ENCODE measurements at places on chromosomes 6 and 20.

DNA sequence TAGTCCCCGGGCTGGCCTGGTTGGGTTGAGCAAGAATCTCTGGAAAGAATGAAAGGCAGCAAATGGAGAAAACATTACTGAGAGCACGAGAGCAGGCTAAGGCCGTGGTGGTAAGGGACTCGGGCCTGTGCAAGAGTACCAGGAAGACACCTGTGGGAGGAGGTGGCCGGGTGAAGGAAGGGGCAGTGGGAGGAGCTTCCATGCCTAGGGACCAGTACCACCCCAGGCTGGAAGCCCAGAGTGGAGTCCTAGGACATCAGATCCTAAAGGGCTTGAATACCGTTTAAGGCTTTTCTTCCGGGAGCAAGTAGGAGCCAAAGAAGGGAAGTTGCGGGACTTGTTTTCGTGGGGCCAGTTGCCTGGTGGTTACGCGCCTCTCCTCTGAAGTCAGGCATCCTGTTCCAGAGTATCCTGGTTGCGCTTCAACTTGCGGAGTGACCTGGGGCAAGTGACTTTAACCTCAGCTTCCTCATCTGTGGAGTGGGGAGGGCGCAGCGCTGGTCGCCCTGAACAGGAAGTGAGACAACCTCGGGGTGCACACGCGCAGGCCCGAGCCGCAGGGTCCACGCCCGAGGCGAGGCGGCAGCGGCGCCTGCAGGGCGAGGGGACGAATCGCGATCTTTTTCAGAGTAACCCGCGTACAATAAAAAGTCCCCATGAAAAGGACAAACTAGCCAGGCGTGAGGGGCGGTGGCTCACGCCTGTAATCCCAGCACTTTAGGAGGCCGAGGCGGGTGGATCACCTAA is 1.1 kb upstream of the TPD52L2 start:
- H3K4me1 ChIP-seq: peaks cover 25% of the 10 kb centered on the region
- peak overlapping the region; percentile 100 for H3K27ac ChIP-seq
- no peaks in the 10 kb centered on the region for H3K27me3 ChIP-seq
- peaks cover 30% of the 10 kb centered on the region for H3K36me3 ChIP-seq
- peak; percentile 95 for DNase-seq

DNA sequence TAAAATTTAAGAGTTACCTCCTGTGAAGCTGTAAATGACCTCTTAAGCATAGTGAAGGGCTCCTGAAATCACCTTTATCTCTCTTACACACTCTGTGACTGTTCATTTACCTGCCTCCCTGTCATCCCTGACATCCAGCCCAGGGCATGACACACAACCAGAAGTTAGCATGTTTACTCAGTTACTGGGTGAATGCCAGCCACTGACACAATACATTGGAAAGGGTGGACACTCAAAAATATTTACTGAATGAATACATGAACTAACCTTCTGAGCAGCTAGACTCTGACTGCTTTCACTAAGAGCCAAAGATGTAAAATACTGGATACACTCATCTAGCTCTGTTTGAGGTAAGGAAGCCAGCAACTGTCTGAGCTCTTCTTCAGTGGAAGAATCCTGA is 25.3 kb downstream of the SERAC1 start:
- no peaks in the 10 kb centered on the region for H3K27me3 ChIP-seq
- H3K4me1 ChIP-seq: peaks cover 3% of the 10 kb centered on the region
- DNase-seq: no peak
- no peak overlapping the region for H3K27ac ChIP-seq
- H3K36me3 ChIP-seq: peaks cover 31% of the 10 kb centered on the region
- H3K4me3 ChIP-seq: no peak overlapping the region

GRCh38 chr6:164346631-164347030 is 932.1 kb downstream of the QKI start:
- no peaks in the 10 kb centered on the region for H3K27me3 ChIP-seq
- H3K4me3 ChIP-seq: no peak overlapping the region

GRCh38 chr6:44439270-44440045 is 52.0 kb downstream of the CDC5L start:
- peaks cover 4% of the 10 kb centered on the region for H3K4me1 ChIP-seq
- no peak for DNase-seq
- H3K4me3 ChIP-seq: no peak overlapping the region
- no peaks in the 10 kb centered on the region for H3K27me3 ChIP-seq
- H3K36me3 ChIP-seq: peaks cover 64% of the 10 kb centered on the region
- no peak overlapping the region for H3K27ac ChIP-seq

GRCh38 chr6:119891644-119892043 is 542.1 kb upstream of the MAN1A1 start:
- no peak overlapping the region for H3K27ac ChIP-seq
- no peaks in the 10 kb centered on the region for H3K27me3 ChIP-seq
- H3K4me3 ChIP-seq: no peak overlapping the region
- H3K36me3 ChIP-seq: no peaks in the 10 kb centered on the region
- no peak for DNase-seq

- H3K4me3 ChIP-seq: no peak overlapping the region
- peaks cover 4% of the 10 kb centered on the region for H3K4me1 ChIP-seq
- no peaks in the 10 kb centered on the region for H3K36me3 ChIP-seq
- no peak for DNase-seq
- H3K27ac ChIP-seq: no peak overlapping the region
These were observed 40.0 kb downstream of the CPXM1 start for GRCh38 chr20:2760297-2760951.

DNA sequence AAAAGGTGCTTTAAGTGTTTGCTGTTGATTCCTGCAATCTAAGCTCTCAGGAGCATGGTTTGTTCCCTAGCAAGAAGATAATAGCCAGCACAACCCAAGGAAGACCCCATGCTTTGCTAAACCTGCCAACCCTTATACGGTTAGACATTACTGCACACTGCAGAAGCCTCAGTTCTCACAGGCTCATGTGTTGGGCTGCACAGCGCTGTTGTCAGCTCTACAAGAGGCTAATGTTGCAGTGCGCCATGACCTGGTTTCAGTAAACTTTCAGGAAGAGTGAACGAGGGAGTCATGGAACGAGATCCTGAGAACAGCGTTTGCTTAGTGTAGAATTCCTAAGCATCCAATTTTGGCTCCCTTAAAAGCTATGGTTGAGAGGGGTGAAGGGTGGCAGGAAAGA is 218.5 kb downstream of the ARHGAP18 start:
- DNase-seq: peak; percentile 62
- H3K4me3 ChIP-seq: peak overlapping the region; percentile 84
- H3K4me1 ChIP-seq: peaks cover 60% of the 10 kb centered on the region
- H3K27me3 ChIP-seq: no peaks in the 10 kb centered on the region

GRCh38 chr20:49156481-49156880 is 31.7 kb downstream of the STAU1 start:
- peaks cover 32% of the 10 kb centered on the region for H3K4me1 ChIP-seq
- H3K36me3 ChIP-seq: peaks cover 40% of the 10 kb centered on the region
- no peak overlapping the region for H3K4me3 ChIP-seq
- no peak for DNase-seq

DNA sequence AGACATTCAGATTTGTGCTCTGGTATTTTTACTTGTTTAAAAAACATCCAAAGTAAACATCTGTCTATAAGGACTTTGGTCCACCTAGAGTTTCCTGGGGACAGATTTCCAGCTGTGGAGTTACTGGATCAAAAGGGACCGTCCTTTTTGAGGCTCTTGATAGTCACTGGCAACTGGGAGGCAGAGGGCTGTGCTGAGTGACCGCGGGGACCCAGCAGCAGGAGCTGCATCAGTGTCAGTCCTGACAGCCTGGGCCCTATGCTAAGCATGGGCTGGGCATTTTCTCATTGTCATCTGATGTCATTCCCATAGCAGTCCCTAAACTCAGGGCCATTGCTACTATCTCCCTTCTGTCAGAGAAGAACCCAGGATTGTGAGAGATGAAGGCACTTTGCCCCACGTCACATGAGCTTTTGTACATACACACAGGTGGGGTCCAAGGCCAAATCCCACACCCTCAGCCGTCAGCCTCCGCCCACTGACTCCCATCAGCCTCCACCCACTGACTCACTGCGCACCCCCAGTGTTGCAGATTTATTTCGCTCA is 293.8 kb downstream of the TAF4 start:
- DNase-seq: no peak
- H3K27ac ChIP-seq: no peak overlapping the region
- no peaks in the 10 kb centered on the region for H3K4me1 ChIP-seq
- no peaks in the 10 kb centered on the region for H3K36me3 ChIP-seq

DNA sequence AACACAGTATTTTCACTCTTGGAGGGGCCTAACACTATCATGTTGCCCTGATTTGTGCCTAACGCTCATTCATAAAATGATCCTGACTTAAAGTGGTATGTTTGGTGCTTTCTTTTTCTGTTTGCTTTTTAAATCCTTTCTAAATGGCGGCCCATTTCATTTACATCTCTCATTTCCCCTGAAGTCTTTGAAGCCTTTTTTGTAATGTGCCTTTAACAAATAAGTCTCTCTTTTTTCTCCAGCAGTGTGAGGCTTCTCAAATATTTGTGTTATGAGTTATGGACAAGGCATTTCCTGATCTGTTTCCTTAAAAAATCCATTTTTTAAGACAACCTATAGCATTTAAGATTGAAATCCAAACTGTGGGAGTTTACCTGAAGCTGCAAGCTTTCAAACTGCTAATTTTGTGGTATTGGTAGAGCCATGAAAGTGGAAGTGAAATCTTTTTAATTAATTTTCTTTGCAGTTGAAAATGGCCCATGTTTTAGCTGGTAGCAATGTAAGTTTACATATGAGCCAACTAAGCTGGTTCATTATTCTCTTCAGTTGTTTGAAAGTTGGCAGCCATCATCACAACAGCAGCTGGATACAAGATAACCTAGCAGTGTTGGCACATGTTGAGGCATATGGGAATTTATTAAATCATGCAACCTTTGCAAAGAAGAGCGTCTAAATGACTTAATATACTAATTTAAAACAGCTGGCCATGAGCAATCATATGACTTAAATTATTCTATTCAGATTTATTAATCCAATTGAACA is 469.7 kb downstream of the CDKAL1 start:
- no peak for DNase-seq
- H3K36me3 ChIP-seq: peaks cover 13% of the 10 kb centered on the region
- no peaks in the 10 kb centered on the region for H3K27me3 ChIP-seq

- H3K4me1 ChIP-seq: no peaks in the 10 kb centered on the region
- H3K27me3 ChIP-seq: peaks cover 2% of the 10 kb centered on the region
- no peaks in the 10 kb centered on the region for H3K36me3 ChIP-seq
- no peak for DNase-seq
- H3K27ac ChIP-seq: no peak overlapping the region
- H3K4me3 ChIP-seq: no peak overlapping the region
These were observed 9.5 kb upstream of the DST start for GRCh38 chr6:56652231-56652630.

GRCh38 chr6:101980924-101981323 is 587.4 kb downstream of the GRIK2 start:
- DNase-seq: no peak
- H3K36me3 ChIP-seq: no peaks in the 10 kb centered on the region
- H3K27me3 ChIP-seq: no peaks in the 10 kb centered on the region
- H3K4me3 ChIP-seq: no peak overlapping the region
- no peak overlapping the region for H3K27ac ChIP-seq

GRCh38 chr6:132115714-132116366 is 164.7 kb upstream of the CCN2 start:
- no peaks in the 10 kb centered on the region for H3K27me3 ChIP-seq
- H3K27ac ChIP-seq: no peak overlapping the region
- H3K4me1 ChIP-seq: no peaks in the 10 kb centered on the region
- DNase-seq: no peak
- H3K36me3 ChIP-seq: no peaks in the 10 kb centered on the region

- no peaks in the 10 kb centered on the region for H3K27me3 ChIP-seq
- H3K4me1 ChIP-seq: peaks cover 2% of the 10 kb centered on the region
- no peak for DNase-seq
- no peak overlapping the region for H3K27ac ChIP-seq
- no peaks in the 10 kb centered on the region for H3K36me3 ChIP-seq
- H3K4me3 ChIP-seq: no peak overlapping the region
These were observed 30.9 kb upstream of the RAB23 start for GRCh38 chr6:57252975-57253374.

DNA sequence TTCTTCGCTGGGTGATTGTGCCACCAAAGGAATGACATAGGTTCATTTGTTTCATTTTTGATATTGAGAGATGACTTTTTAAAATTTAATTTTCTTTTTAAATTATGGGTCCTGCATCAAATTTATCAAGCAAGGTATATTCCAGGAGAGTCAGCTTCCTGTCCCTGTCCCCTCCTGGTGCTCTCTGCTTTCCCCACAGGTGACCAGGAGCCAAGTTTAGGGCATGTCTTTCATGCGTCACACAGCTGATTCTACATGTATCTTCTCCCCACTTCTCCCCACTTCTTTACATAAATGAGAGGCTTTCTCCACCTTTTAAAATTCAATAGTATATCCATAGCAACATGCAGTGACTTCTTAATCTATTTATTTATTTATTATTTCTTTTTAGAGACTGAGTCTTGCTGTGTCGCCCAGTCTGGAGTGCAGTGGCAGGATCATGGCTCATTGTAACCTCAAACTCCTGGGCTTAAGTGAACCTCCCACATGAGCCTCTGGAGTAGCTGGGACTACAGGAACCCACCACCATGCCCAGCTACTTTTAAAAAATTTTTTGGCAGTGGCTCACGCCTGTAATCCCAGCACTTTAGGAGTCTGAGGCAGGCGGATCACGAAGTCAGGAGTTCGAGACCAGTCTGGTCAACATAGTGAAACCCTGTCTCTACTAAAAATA is 30.0 kb downstream of the OSBPL2 start:
- DNase-seq: no peak
- H3K4me3 ChIP-seq: no peak overlapping the region
- H3K4me1 ChIP-seq: no peaks in the 10 kb centered on the region
- H3K36me3 ChIP-seq: peaks cover 25% of the 10 kb centered on the region
- H3K27ac ChIP-seq: no peak overlapping the region
- H3K27me3 ChIP-seq: no peaks in the 10 kb centered on the region

- H3K4me1 ChIP-seq: peaks cover 35% of the 10 kb centered on the region
- H3K27ac ChIP-seq: peak overlapping the region; percentile 42
- H3K4me3 ChIP-seq: no peak overlapping the region
- H3K27me3 ChIP-seq: no peaks in the 10 kb centered on the region
These were observed 77.1 kb upstream of the MRPS10 start for GRCh38 chr6:42294759-42295158.

DNA sequence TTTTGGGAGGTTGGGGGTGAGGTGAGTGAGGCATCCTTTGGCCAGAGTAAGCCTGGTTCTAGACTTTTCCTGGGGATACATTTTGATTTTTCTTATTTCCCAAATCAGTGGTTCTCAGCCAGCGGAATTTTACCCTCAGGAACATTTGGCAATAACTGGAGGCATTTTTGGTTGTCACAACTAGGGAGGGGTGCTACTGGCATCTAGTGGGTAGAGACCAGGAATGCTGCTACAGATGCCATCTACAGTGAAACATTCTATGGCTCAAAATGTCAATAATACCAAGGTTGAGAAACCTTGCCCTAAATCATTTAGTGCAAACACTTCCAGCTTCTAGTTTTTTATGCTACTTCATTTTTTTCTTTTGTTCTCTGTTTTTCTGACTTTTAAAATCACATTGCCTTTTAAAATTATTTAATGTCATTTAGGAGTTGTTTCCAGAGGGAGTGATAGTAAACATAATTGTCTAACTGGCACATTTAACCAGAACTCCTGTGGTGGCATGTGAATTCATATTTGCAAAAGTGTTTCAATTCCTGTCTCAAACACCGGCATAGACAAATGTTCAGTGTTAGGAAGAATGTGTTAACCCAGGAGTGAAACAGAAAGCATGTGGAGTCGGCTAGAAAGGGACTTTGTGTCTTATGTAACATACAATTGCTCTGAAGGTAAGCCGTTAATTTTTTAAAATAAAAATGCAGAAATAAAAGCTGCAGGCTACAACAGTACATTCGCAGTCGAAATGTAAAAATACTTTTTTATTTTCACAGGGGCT is 59.0 kb downstream of the QRSL1 start:
- H3K27me3 ChIP-seq: peaks cover 8% of the 10 kb centered on the region
- no peak for DNase-seq
- H3K36me3 ChIP-seq: no peaks in the 10 kb centered on the region
- no peak overlapping the region for H3K27ac ChIP-seq
- no peaks in the 10 kb centered on the region for H3K4me1 ChIP-seq

Data from activated CD4-positive, alpha-beta T cell treated with anti-CD3 and anti-CD28 coated beads, Interleukin-2, amount 10 ng/mL, durations not matched to agents 24 days and 14 days (primary cell).